NCI-H1436 treated with DMSO at 0.1 percent for 48 hours (cell line): ENCODE measurements at places on chromosomes 7 and 10.

GRCh38 chr10:31620226-31621151 lies 301.5 kb downstream of the ZEB1 start:
- no peak for DNase-seq

- DNase-seq: no peak
Measured at GRCh38 chr10:49798275-49798674, 36.2 kb upstream of the OGDHL start.

DNA sequence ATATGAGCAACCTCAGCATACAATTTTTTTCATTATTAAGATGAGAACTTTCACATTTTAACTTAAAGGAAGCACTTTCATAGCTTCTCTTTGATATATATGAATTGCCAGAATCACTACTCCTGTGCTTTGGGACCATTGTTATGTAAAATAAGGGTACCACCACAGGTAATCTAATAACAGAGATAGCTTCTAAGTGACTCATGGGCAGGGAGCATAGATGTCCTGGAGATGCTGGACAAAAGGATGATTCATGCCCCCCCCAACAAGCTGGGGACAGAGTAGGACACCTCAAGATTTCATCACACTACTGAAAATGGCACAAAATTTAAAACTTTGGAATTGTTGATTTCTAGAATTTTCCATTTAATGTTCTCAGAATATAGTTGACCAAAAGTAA lies 641.1 kb downstream of the PCDH15 start:
- DNase-seq: no peak

DNA sequence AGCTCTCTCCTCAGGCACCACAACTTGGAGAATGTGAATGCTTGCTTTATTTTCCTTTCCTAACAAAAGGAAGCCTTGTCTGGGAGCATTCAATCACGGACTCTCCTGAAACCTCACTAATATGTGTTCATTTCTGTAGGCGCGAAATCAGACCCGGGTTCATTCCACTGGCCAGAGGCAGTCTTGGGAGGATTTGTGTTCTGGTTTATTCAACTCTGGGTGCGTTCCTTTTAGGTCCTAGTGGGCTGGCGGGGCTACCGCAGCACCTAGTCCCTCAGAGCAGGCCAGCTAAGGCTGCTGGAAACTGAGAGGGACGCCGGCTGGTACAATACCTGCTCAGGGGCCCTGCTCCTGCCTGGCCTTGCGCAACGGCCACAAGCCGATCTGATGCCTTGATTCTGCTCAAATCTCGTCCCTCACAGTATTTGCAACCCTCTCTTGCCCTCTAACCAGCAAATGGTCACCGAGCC lies 7.5 kb downstream of the HOXA4 start:
- DNase-seq: no peak

DNA sequence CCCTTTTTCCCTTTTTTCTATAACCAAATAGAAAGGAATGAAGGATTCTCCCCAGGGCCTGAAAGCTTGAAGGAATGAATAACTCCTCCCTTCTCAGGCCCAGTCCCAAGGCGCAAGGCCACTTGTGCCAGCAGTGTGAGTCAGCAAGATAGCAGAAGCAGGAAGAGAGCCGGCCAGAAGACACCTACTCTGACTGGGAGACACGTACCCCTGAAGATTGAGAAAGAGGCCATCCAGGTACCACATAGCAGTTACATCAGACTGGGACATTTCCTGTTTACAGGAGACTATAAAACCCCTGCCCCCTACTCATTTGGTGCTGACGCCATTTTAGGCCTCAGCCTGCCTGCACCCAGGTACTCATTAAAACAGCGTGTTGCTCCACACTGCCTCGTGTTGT lies 65.5 kb downstream of the LRRC17 start:
- no peak for DNase-seq
